ENCODE measurements at places on chromosomes 1 and 21. TPM values are rescaled to one million over a fixed set of nuclear protein-coding genes. Genes with fewer than 3 reads are reported as not detected.

LAMC2 gene
- 4.7 TPM for total RNA-seq

DMBX1 gene
- total RNA-seq, result not detected

C1orf122 gene
- 18.0 TPM for total RNA-seq

PPCS gene
- 49.9 TPM for total RNA-seq

MFSD2A gene
- 10.5 TPM for total RNA-seq

COL16A1 gene
- 317 TPM for total RNA-seq
